Dermis blood vessel endothelial cell (primary cell): ENCODE measurements at places on chromosomes 2 and 18. TPM values are rescaled to one million over a fixed set of nuclear protein-coding genes. Genes with fewer than 3 reads are reported as not detected.

Gene TMEFF2
- total RNA-seq: 0.05 TPM in 1 of 2 replicates, not detected in the other

Gene FBXO36
- total RNA-seq: 0.98 and 1.0 TPM in 2 replicates

Gene SP110
- 5.3 and 7.4 TPM in 2 replicates for total RNA-seq

Gene LAMA1
- total RNA-seq: 0.05 and 1.2 TPM in 2 replicates

Gene RANBP2
- 103 and 126 TPM in 2 replicates for total RNA-seq

Gene ALKAL2
- total RNA-seq: 0.28 TPM in 1 of 2 replicates, not detected in the other

Gene PTGR3
- 21.1 and 23.0 TPM in 2 replicates for total RNA-seq

Gene AKAIN1
- total RNA-seq: not detected in 2 replicates

Gene RAD51AP2
- total RNA-seq: not detected in 2 replicates

Gene CABLES1
- 38.5 and 43.3 TPM in 2 replicates for total RNA-seq

Gene GMPPA
- 33.4 and 34.5 TPM in 2 replicates for total RNA-seq

Gene CCDC68
- 1.2 and 2.1 TPM in 2 replicates for total RNA-seq

Gene PDE1A
- 1.4 and 3.0 TPM in 2 replicates for total RNA-seq

Gene NEB
- total RNA-seq: 1.0 and 1.2 TPM in 2 replicates

Gene GPR75
- 1.6 and 1.9 TPM in 2 replicates for total RNA-seq

Gene GREB1L
- 4.9 and 10.1 TPM in 2 replicates for total RNA-seq

Gene TWIST2
- 0.56 TPM in 1 of 2 replicates, not detected in the other for total RNA-seq

Gene SLC23A3
- 1.3 and 3.2 TPM in 2 replicates for total RNA-seq

Gene GPR39
- under 0.01 TPM in 1 of 2 replicates, not detected in the other for total RNA-seq

Gene PTPRN
- total RNA-seq: 0.17 TPM in 1 of 2 replicates, not detected in the other

Gene RUFY4
- total RNA-seq: not detected in 2 replicates

Gene RAB17
- 4.9 and 14.1 TPM in 2 replicates for total RNA-seq

Gene CDK5R2
- total RNA-seq: not detected in 2 replicates
